ENCODE measurements at places on chromosomes 4 and X. TPM values are rescaled to one million over a fixed set of nuclear protein-coding genes. Genes with fewer than 3 reads are reported as not detected.

DNA sequence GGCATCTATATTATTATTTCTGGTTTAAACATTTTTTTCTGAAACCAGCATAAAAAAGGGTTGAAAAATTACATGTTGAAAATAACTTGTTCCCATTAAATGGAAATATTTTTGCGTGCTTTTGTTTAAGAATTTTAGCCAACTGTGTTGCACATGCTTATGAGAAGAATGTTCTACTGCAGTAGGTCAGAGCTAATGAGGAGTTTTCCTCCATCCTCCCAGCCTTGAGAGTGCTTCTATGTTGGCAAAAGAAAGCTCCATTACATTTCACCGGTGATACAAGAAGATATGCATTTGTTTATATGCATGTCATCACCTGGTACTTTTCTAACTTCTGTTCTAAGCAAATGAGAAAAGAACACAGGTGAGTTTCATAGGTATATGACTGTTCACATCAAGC is 13.6 kb upstream of the TDO2 start:
- no peak for DNase-seq

DNA sequence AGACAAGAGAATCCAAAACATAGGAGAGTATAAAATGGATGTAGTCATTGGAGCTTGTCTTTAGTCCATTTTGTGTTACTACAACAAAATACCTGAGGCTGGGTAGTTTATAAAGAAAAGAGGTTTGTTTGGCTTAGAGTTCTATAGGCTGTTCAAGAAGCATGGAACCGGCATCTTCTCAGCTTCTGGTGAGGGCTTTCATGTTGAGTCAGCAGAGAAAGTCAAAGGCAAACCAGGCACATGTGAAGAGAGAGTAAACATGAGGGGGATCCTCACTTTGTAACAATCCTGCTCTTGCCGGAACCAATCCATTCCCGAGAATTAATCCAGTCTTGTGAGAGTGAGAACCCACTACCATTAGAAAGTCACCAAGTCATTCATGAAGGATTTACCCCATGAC is 8.1 kb upstream of the HCCS start:
- no peak for DNase-seq

DNA sequence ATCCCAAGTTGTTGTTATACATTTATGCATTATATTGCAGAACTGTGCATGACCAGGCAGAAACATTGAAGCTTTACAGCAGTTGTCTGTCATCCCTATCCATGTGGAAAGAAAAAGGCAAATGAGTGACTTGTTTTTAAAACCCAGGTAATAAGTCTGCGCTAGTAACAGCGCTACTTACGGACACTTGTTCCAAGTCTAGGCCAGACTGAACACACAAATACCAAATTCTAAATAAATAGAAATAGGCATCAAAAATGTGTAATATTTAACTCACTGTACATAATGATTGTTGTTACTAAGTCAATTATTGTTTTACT is 548 bp upstream of the MAML3 start:
- no peak for DNase-seq

DNA sequence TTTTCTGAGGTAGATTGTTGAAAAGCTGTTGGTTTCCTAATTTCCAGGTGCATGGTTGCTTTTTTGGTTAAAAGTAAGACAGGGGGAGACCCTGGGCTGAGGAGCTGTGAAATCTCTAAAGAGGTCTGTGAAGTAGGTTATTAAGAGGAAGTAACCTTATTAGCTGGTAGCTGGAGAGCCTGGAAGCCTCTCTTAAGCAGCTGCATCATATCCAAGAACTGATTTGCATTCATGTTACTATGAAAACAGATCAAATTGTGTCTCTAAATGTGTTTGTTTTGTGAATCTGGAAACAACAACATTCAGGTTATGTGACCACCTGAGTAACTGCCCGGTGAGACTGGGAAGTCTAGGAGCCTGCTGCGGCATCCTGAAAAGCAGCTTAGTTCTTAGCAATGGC is 54.1 kb downstream of the ARHGAP10 start:
- DNase-seq: no peak

VSIG4 gene
- 17.8 TPM for total RNA-seq

EREG gene
- not detected for total RNA-seq

AWAT2 gene
- not detected for total RNA-seq

FGG gene
- not detected for total RNA-seq

TAPT1 gene
- total RNA-seq: 43.6 TPM

ABCG2 gene
- 0.75 TPM for total RNA-seq
